Stimulated activated CD8-positive, alpha-beta memory T cell treated with anti-CD3 and anti-CD28 coated beads, Interleukin-4, amount 100 ng/mL, for 1 hour (primary cell): ENCODE measurements at places on chromosomes 1 and 21.

DNA sequence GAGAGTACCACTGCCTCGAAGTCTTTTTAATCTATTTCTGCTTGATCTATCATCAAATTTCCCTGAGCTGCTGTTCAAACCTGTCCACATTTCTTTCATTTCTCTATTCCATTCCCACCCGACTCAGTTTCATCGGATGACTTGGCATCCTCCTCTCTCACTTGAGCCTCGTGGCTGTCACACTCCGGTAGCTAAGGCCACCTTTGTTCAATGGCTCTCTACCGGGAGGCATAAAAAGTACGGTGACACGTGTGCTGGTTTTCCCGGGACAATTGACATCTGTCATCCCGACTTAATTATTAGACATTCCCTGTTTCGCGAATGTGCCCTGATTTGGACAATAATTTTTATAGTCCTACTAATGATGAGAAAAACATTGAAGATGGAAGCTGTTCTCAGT, 22.6 kb downstream of the MIS18A start:
- DNase-seq: no peak

DNA sequence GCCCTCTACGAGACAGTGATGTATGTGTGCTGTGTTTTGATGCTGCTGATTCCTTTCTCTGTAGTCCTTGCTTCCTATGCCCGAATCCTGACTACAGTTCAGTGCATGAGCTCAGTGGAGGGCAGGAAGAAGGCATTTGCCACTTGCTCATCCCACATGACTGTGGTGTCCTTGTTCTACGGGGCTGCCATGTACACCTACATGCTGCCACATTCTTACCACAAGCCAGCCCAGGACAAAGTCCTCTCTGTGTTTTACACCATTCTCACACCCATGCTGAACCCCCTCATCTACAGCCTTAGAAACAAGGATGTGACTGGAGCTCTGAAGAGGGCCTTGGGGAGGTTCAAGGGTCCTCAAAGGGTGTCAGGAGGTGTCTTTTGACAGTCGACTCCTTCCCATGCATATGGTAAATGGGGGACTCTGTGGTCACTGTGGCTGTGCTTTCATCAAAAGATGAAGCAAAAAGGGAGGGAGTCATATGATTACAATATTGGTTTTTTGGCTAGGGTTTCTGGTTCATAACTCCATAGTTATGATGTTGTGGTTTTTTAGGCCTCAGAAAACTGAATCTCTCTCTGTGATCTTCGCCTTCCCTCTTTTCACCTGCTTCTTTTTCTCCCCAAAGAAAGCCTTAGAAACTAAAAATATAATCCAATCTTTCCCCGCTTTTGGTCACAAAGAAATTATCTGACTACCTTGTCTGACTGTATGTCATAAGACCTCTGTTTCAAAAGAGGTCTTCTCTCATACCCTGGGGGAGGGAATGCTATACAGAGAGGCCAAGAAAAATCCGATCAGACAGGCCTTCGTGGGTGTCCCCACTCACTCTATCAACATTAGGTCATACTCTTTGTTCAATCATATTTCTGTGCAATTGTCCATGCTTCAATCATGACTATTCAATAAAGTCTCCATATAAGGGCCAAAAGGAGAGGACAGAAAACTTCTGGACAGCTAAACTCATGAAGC, 4.2 kb downstream of the OR2T1 start:
- no peak for DNase-seq

DNA sequence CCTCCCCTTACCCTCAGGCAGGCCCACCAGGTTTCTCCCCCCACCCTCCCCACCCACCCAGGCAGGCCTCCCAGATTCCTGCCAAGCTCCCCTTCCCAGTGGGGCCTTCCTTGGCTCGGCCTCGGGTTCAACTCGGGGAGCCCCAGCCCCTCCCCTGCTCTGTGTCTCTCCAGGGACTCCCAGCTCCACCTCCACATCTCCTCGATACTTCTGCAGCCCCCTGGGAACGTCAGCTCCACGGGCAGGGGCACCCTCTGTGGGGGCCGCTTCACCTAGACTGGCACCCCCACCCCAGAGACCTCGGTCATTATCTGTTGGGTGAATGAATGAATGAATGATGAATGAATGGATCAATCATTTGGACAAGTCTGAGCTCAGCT, 775 bp downstream of the MMEL1 start:
- DNase-seq: no peak

GRCh38 chr1:67537667-67538018, 107.4 kb upstream of the SERBP1 start:
- DNase-seq: no peak

DNA sequence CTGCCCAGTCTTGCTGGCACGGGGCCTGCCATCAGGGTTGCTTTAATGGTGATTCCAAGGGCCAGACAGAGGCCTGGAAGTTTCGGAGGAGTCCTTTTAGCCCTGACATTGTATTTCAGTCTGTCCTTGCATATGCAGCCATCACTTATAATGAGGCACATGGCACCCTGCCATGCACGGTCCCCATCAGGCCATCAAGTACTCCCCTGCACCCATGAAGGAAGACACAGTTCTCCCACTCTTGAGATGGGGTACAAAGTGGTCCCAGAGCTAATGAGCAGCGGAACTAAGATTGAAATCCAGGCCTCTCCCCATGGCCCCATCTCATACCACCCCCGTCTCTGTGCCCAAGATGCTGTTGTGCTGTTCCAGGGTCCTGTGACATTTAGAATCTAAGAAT, 596.6 kb downstream of the PTPRU start:
- no peak for DNase-seq

- DNase-seq: no peak
These were observed 184.9 kb downstream of the NCAM2 start for GRCh38 chr21:21183092-21183491.
